ENCODE measurements at places on chromosomes 5 and 9.

DNA sequence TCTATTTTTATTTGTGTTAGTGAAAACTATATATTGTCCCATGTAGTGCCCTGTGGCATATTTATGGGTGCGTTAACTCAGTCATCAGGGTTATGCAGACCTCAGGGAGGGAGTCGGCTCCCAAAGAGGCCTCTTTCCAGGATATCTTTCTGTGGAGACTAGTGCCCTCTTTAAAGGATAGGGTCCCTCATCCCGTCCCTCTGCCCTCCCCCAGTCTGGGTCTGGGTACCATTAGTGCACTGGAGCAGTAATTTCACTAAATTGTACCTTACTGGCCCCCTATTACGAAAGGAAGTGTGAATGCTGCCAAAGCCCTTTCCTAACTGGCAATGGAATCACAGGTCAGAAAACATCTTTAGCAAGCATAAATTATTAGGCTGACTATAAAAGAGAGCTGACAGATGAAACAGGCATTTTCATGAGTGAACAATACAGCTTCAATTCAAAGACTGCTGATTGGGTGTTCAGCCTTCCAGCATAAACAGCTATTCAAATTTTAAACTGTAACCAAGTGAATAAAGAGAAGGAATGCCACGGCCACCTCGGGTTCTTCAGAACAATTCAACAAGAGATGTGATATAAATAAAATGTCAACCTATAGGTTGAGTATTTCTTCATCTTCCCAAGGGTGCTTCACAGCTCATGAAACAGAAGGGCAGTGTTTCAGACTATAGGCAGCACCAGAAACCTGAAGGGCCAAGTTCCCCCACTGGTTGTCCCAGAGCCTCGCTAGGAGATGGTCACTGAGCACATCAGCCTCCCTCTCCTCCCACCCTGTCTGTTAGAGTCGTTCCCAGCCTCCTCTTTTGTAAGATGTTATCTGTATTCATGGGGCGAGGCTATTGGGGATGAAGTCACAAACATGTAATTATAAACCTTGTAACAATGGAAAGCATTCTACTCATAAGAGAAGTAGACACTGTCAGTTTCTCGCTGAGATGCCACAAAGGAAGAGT is 318.7 kb downstream of the TMEM161B start:
- DNase-seq = no peak

- DNase-seq = no peak
Observed at GRCh38 chr5:55603922-55604321, 69.2 kb upstream of the PLPP1 start.

DNA sequence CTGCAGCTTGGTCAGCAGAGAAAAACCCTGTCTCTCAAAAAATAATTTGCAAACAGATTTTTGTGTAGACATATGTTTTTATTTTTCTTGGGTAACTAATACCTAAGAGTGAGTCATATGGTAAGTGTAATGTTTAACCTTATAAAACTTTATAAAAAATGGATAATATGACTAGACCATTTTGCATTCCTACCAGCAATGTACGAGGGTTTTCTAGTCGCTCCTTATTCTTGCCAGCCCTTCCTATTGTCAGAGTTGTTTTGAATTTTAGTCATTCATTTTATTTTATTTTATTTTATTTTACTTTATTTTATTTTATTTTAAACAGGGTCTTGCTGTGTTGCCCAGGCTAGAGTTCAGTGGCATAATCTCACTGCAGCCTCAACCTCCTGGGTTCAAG is 37.8 kb downstream of the RABGAP1 start:
- no peak for DNase-seq

DNA sequence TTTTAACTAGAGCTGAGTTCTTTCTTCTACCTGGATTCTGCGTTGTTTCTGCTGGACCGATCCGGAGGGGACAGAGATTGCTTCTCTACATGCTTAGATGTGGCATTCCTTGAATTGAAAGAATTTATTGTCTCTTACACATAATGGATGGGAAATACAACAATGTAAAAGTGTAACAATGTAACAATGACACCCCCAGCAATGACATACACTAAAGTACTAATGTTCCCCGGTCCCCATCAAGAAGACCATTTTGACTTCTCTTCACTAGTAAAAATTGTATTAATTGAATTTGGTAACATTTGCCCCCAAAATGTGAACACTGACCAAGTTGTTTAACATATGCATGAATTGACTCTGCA is 760.2 kb downstream of the TAF11L14 start:
- DNase-seq = no peak

DNA sequence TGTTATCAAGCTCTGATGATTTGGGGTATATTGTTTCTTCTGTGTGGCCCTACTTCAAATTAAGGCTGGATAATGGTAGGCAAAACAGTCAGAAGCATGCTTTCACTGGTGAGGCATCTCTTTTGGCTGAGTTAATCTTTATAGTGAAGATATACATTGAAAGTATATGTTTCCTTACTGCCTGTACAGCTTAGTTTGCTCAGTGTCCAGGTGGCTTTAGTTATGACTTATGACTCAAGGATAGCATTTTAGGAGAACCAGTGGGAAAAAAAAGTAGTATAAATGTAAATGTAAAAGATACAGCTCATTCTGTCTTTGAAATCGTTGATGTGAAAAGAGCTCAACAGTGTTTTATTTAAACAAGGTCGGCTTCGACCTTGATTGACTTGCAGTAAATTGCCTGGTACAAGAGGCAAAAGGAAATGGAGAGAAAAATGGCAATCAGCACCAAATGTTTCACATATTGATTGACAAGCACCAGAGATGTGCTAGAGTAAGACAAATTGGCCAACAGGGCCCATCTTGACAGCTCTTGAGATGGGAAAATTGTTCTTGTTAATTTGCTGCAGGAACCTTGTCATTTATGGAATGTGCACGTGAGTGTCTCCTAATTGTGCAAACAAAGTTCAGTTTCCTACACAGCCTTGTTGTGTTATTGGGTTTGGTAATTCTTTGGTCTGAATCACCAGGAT is 447.4 kb upstream of the WWC1 start:
- DNase-seq = no peak

DNA sequence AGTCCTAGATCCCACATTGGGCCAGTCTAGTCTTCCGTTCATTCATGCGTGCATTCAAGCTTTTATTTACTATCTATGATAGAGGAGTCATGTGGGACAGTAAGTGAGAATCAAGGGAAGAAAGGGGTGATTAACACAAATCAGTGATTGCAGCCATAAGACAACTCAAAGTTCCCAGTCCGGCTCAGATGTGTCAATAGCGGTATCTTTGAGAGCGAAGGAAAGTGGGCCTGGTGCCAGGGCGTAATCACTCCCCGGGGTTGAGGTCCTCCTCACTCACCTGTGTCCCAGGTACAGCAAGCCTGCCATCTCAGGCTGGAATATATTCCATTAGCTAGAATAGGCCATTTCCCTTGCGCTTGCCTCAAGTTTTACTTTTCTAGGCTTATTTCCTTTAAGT is 196.3 kb downstream of the ATP10B start:
- DNase-seq = no peak

- no peak for DNase-seq
Observed at GRCh38 chr9:129812385-129812784, 9.4 kb downstream of the TOR1B start.

Data from H54 (cell line).